T-helper 2 cell treated with Interferon-gamma antibody and Interleukin-4, amounts not matched to agents 5 μg/mL and 100 μg/mL, for 36 hours (primary cell): ENCODE measurements at places on chromosomes 2 and 18.

DNA sequence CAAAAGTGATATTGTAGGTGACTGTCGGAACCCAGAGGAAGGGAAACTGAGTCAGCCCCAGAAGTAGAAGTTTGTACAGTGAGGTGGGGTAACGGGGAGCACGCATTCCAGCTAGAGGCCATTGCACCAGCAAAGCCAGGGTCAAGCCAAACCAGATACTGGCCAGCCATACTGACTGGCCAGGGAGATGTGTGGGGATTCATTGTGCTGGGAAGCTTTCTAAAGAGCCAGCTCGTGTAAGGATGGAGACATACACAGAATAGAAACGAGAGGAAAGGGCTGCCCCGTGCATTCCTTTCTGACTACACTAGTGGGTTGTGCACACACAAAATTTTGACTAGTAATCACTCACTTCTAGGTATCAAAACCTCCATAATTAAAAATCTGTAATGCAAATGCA is 175.3 kb upstream of the PID1 start:
- no peaks in the 10 kb centered on the region for H3K27me3 ChIP-seq
- no peaks in the 10 kb centered on the region for H3K36me3 ChIP-seq
- DNase-seq, result no peak
- no peak overlapping the region for H3K27ac ChIP-seq

GRCh38 chr2:18787726-18788125 is 198.4 kb upstream of the NT5C1B start:
- H3K27me3 ChIP-seq, result no peaks in the 10 kb centered on the region
- no peaks in the 10 kb centered on the region for H3K4me1 ChIP-seq
- H3K27ac ChIP-seq, result no peak overlapping the region

GRCh38 chr2:189178726-189179569 is 613 bp downstream of the COL5A2 start:
- H3K4me3 ChIP-seq, result peak overlapping the region; percentile 28
- no peak overlapping the region for H3K27ac ChIP-seq
- H3K36me3 ChIP-seq, result no peaks in the 10 kb centered on the region
- no peak for DNase-seq
- H3K27me3 ChIP-seq, result peaks cover 17% of the 10 kb centered on the region

GRCh38 chr2:158179660-158180059 is 78.0 kb downstream of the UPP2 start:
- no peak for DNase-seq
- no peaks in the 10 kb centered on the region for H3K36me3 ChIP-seq
- no peak overlapping the region for H3K4me3 ChIP-seq
- H3K27ac ChIP-seq, result no peak overlapping the region
- no peaks in the 10 kb centered on the region for H3K4me1 ChIP-seq

- H3K27me3 ChIP-seq, result no peaks in the 10 kb centered on the region
- H3K27ac ChIP-seq, result no peak overlapping the region
- no peak overlapping the region for H3K4me3 ChIP-seq
- no peak for DNase-seq
Measured at GRCh38 chr2:193943406-193943960, 1713.5 kb upstream of the SLC39A10 start.

- no peak for DNase-seq
- no peaks in the 10 kb centered on the region for H3K4me1 ChIP-seq
- H3K36me3 ChIP-seq, result peaks cover 48% of the 10 kb centered on the region
- H3K27me3 ChIP-seq, result no peaks in the 10 kb centered on the region
Measured at GRCh38 chr2:214730248-214730647, 79.2 kb downstream of the BARD1 start.

DNA sequence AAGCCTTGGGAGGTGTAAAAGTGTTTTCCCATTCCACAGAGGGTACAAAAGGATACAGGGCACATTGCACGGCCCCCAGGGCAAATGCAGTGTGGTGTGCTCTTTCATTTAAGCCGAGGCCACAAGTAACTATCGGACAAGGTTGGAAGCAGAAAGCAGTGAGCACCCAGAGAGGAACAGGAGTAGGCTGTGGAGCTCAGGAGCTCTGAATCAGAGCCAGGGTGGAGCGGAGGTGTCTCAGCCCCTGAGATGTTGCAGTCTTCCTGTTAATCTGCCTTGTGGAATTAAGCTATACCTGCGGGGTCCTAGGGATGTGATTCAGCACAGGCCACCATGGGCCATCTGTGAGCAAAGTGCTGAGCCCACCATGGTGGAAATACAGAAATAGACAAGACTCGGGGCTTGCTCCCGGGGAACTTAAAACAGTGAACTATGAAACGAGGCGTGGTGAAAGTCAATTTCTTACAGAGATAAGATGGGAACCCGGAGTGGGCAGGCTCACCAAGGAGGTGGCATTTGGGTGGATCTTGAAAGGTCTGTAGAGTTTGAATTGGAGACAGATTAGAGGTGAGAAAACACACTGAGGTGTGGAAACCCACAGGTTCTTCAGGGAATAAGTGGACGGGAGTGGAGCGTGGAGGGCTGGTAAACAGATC is 44.0 kb downstream of the ASAP2 start:
- H3K36me3 ChIP-seq, result no peaks in the 10 kb centered on the region
- peaks cover 8% of the 10 kb centered on the region for H3K27me3 ChIP-seq
- no peak overlapping the region for H3K4me3 ChIP-seq
- H3K4me1 ChIP-seq, result no peaks in the 10 kb centered on the region
- DNase-seq, result no peak

- H3K4me1 ChIP-seq, result no peaks in the 10 kb centered on the region
- DNase-seq, result no peak
- H3K4me3 ChIP-seq, result no peak overlapping the region
Measured at GRCh38 chr2:30731706-30732105, 75.5 kb downstream of the CAPN13 start.

DNA sequence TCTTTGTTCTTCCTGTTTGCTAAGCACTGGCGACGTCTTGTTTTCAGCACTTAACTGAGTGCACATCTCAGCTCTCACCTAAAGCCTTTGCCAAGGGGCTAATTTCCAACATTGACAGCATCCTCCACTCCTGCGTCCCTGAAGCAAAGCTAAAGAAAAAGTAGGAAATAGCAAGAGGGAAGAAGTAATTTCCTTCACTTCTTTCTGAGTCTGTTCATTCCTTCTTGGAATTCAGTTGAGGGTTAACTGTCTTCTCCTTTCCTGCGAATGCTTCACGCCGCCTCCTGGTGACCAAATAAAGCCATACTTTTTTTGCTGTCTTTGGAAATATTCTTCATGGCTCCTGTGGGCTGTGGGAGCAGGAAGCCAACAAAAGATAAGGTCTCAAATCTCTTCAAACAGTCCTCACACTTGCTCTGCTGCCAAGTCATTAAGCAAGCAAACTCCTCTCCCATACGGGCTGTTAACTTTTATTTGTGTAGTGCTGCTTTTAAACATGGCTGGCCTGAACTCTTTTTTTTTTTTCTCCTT is 100.9 kb downstream of the DPP10 start:
- no peaks in the 10 kb centered on the region for H3K27me3 ChIP-seq
- no peak for DNase-seq
- no peaks in the 10 kb centered on the region for H3K4me1 ChIP-seq
- H3K27ac ChIP-seq, result no peak overlapping the region
- H3K4me3 ChIP-seq, result no peak overlapping the region

DNA sequence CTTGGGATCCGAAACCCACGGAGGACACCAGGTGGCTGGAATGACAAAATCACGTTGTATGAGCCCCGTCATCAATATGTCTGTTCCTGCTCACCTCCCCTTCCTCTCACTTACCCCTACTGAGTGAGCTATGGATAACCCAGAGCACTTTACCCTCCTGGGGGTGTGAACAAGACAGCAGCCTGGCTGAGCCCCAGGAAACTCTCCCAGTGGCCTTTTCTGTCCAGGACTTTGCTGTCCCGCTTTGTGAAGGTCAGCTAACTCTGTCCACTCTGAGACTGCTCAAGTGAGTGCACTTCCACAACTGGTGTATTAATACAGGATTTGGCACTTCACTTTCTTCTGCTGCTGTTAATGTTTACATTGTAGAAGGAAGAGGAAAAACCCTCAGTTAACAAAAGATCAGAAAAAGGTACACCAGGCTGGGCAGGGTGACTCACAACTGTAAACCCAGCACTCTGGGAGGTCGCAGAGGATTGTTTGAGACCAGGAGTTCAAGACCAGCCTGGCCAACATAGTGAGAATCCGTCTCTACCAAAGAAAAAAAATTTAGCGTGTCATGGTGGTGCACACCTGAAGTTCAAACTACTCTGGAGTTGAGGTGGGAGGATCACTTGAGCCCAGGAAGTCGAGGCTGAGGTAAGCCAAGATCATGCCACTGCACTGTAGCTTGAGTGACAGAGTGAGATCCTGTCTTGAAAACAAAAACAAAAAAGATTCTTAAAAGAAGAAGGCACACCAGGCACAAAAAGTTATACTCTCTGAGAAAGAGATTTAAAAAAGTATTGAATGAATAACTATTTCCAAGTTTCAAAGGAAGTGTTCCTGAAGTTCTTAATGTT is 90.3 kb downstream of the CLHC1 start:
- peaks cover 7% of the 10 kb centered on the region for H3K4me1 ChIP-seq
- no peak for DNase-seq
- no peak overlapping the region for H3K4me3 ChIP-seq
- H3K36me3 ChIP-seq, result peaks cover 1% of the 10 kb centered on the region
- H3K27ac ChIP-seq, result peak overlapping the region; percentile 56

- peaks cover 2% of the 10 kb centered on the region for H3K4me1 ChIP-seq
- no peak for DNase-seq
- H3K36me3 ChIP-seq, result peaks cover 1% of the 10 kb centered on the region
Measured at GRCh38 chr18:34222307-34223163, 2.2 kb downstream of the NOL4 start.

GRCh38 chr2:205661281-205661680 is 21.0 kb upstream of the NRP2 start:
- DNase-seq, result no peak
- peak overlapping the region; percentile 83 for H3K27ac ChIP-seq
- peaks cover 46% of the 10 kb centered on the region for H3K4me1 ChIP-seq

DNA sequence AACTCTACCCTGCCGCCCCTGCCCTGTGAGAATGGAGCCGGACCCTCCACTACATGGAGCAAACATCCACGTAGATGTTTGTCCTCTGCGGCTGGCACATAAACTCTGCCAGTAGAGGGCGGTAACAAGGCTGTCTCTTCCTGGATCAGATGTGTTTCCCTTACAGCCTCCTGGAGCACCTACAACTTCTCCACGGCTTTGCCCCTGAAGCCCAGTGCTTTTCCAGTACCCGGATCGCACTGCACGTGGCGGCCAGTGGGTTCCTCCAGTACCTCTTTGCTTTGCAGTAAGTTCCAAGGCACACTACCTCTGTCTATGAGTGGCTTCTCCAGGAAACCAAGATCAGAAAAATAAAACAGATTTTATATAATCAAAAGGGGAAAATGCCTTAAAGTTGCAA is 651.3 kb downstream of the DCDC2C start:
- no peak overlapping the region for H3K4me3 ChIP-seq
- H3K27ac ChIP-seq, result no peak overlapping the region
- H3K27me3 ChIP-seq, result no peaks in the 10 kb centered on the region
- DNase-seq, result no peak
